Progenitor cell of endocrine pancreas (in vitro differentiated cells): ENCODE measurements at places on chromosomes 1 and 21. TPM values are rescaled to one million over a fixed set of nuclear protein-coding genes. Genes with fewer than 3 reads are reported as not detected.

GRCh38 chr1:202852163-202852904 lies 36.6 kb downstream of the RABIF start:
- H3K27ac ChIP-seq: no peak overlapping the region
- peaks cover 17% of the 10 kb centered on the region for H3K36me3 ChIP-seq
- no peak for DNase-seq
- H3K4me3 ChIP-seq: no peak overlapping the region
- no peaks in the 10 kb centered on the region for H3K27me3 ChIP-seq

- H3K4me3 ChIP-seq: no peak overlapping the region
- H3K36me3 ChIP-seq: no peaks in the 10 kb centered on the region
- H3K27ac ChIP-seq: no peak overlapping the region
- peaks cover 11% of the 10 kb centered on the region for H3K4me1 ChIP-seq
Measured at GRCh38 chr1:247493106-247493505, 35.2 kb upstream of the OR2B11 start.

- H3K36me3 ChIP-seq: no peaks in the 10 kb centered on the region
- H3K27ac ChIP-seq: no peak overlapping the region
- DNase-seq: no peak
- H3K4me3 ChIP-seq: no peak overlapping the region
- H3K4me1 ChIP-seq: no peaks in the 10 kb centered on the region
- peaks cover 30% of the 10 kb centered on the region for H3K27me3 ChIP-seq
Measured at GRCh38 chr1:181630838-181631237, 147.5 kb downstream of the CACNA1E start.

GRCh38 chr1:43753422-43753821 lies 46.1 kb downstream of the ST3GAL3 start:
- H3K36me3 ChIP-seq: peaks cover 1% of the 10 kb centered on the region
- H3K27ac ChIP-seq: no peak overlapping the region
- H3K27me3 ChIP-seq: no peaks in the 10 kb centered on the region
- H3K4me1 ChIP-seq: peaks cover 8% of the 10 kb centered on the region

GRCh38 chr21:36553406-36553805 lies 73.5 kb upstream of the CLDN14 start:
- no peaks in the 10 kb centered on the region for H3K4me1 ChIP-seq
- DNase-seq: no peak
- H3K27me3 ChIP-seq: peaks cover 26% of the 10 kb centered on the region
- no peak overlapping the region for H3K4me3 ChIP-seq

GRCh38 chr1:99062192-99062591 lies 57.5 kb upstream of the PLPPR5 start:
- no peak overlapping the region for H3K4me3 ChIP-seq
- no peak overlapping the region for H3K27ac ChIP-seq
- H3K4me1 ChIP-seq: no peaks in the 10 kb centered on the region
- H3K36me3 ChIP-seq: no peaks in the 10 kb centered on the region
- DNase-seq: no peak

GRCh38 chr1:183194527-183195141 lies 8.6 kb downstream of the LAMC2 start:
- no peaks in the 10 kb centered on the region for H3K36me3 ChIP-seq
- H3K4me3 ChIP-seq: no peak overlapping the region
- H3K27me3 ChIP-seq: peaks cover 14% of the 10 kb centered on the region
- H3K4me1 ChIP-seq: no peaks in the 10 kb centered on the region

- H3K27ac ChIP-seq: no peak overlapping the region
- H3K4me1 ChIP-seq: peaks cover 2% of the 10 kb centered on the region
- no peak overlapping the region for H3K4me3 ChIP-seq
- H3K36me3 ChIP-seq: no peaks in the 10 kb centered on the region
- peaks cover 3% of the 10 kb centered on the region for H3K27me3 ChIP-seq
Measured at GRCh38 chr1:160830321-160831153, 32.1 kb downstream of the CD244 start.

DNA sequence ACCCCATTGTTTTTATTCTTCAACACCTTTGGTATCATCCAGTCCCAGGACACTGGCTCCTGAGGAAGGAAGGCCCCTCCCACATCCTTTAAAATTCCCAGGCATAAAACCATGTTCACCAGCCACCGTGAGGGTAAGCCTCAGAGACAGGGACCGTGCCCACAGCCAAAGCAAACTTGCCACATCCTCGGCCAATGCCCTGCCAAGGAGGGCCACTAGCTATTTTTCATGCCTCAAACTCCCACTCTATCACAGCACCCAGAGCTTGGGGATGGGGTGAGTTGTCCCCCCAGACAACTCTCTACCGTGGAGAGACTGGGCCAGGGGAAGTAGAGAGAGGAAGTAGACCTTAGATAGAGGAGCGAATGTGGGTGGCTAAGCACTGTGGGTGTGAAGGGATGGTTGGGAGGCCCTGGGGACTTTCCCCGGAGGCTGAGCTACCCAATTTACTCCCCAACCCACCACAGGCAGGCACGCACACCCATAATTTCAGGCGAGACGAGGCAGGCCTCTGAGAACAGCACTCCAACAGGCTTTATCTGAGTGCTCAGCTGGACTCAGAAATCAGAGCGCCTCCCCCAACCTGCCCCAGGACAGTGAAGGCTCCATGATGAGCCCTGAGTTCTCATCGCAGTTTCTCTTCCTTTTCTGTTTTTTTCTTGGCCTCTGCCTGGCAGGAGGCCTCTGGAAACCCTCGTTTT lies 15.9 kb upstream of the BTG2 start:
- H3K27ac ChIP-seq: peak overlapping the region; percentile 99
- H3K27me3 ChIP-seq: no peaks in the 10 kb centered on the region
- no peak for DNase-seq
- peaks cover 69% of the 10 kb centered on the region for H3K4me1 ChIP-seq
- peak overlapping the region; percentile 2 for H3K4me3 ChIP-seq
- no peaks in the 10 kb centered on the region for H3K36me3 ChIP-seq

DNA sequence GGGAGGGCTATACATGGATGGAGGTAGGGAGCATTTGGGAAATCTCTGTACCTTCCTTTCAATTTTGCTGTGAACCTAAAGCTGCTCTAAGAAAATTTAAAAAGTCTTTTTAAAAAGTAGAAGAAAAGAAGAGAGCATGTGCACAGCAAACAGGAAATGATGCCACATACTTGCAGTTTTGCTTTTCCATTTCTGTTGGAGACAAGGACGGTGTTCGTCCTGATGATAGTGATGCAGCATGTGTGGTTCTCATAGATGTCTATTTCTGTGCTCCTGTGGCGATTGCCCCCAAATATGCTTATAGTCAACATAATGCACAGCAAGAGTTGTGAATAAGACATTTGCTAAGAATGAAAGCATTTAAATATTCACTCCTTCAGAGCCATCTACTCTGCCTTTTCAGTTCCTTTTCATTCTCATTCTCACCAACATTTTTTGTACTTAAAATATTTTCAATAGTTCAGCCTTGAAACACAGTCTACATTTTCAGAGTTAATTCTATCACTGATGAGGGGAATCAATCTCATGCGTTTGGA lies 66.6 kb downstream of the LRRC8C start:
- peaks cover 13% of the 10 kb centered on the region for H3K4me1 ChIP-seq
- H3K4me3 ChIP-seq: no peak overlapping the region

DNA sequence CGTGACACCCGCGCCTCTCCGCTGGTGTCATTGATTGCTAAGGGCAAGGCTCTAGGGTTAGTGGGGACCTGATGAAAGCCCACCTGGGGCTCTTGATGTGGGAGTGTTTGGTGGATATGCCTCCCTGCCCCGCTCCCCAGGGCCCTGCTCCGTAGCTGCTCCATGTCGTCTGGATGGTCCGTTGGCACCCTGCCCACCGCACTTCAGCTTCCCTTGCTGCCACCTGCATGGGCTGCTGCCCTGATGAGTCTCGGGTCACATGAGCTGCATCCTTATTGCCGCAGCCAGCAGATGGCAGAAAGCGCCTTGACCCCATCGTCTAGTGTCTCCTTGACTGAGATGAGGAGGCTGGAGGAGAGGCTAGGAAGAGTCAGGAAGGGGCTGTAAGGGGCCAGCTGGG lies 439.4 kb downstream of the CAMTA1 start:
- no peak for DNase-seq
- H3K36me3 ChIP-seq: no peaks in the 10 kb centered on the region
- H3K27ac ChIP-seq: no peak overlapping the region
- no peaks in the 10 kb centered on the region for H3K4me1 ChIP-seq

DNA sequence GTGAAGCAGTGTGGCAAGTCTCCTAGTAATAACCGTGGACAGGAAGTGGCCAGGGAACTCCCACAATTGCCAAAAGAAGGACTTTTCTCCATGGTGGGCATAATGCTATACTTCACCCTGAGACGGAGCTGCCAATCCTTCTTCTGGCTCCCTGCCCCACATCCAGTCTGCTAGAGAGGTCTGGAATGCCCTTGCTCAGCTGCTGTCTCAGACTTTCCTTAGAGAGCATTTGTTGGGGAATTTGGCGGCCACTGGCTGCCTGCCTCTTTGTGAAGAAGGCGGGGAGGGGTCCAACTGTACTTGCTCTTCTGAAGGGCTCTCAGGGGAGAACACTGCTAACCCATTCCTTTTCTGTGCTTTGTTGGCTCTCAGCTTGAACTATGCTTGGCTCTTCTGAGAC lies 123.7 kb upstream of the EDN2 start:
- no peaks in the 10 kb centered on the region for H3K36me3 ChIP-seq
- no peak for DNase-seq
- no peak overlapping the region for H3K4me3 ChIP-seq
- no peak overlapping the region for H3K27ac ChIP-seq

DNA sequence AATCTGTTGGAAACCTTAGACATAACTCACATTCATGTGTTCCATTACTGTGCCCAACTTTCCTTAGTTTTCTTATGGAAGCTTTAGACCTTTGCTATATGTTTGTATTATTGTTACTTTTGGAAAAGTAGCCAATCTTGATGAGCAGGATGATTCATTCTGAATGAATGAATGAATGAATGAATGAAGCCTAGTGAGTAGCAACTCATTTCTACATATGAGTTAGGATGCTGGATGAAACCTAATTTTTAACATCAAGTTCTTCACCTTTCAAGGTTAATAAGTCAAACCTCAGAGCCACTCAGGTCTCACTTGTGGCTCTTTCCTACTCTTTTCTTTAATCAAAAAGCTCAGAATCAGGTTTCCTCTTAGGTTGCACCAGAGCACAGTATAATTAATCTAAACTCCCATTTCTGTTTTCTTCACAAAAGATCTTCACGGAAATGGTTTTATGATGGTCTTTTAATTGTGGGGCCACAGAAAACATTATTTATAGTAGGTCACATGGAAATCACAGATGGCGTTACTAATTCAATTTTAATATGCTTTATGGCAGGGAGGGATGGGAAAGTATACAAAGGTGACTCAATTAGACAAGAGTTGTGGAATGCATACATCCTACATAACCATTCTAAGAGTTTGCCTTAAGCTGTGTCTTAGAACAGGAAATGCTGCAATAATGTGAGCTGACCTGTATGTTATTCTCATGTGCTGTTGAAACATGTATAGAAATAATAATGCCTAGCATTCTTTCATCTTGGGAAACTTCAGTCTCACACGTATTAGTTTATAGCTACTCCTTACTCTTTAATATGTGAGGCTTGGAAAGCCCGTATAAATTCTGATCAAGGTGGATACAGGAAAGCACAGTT lies 4.5 kb upstream of the DDX59 start:
- no peak overlapping the region for H3K4me3 ChIP-seq
- H3K4me1 ChIP-seq: peaks cover 15% of the 10 kb centered on the region
- no peak overlapping the region for H3K27ac ChIP-seq
- DNase-seq: no peak
- H3K27me3 ChIP-seq: no peaks in the 10 kb centered on the region
- H3K36me3 ChIP-seq: no peaks in the 10 kb centered on the region

GRCh38 chr1:203044546-203045250 lies 18.4 kb downstream of the PPFIA4 start:
- H3K4me3 ChIP-seq: no peak overlapping the region
- H3K27me3 ChIP-seq: peaks cover 56% of the 10 kb centered on the region
- peak overlapping the region; percentile 30 for H3K27ac ChIP-seq
- H3K4me1 ChIP-seq: no peaks in the 10 kb centered on the region
- H3K36me3 ChIP-seq: no peaks in the 10 kb centered on the region
- DNase-seq: no peak

DNA sequence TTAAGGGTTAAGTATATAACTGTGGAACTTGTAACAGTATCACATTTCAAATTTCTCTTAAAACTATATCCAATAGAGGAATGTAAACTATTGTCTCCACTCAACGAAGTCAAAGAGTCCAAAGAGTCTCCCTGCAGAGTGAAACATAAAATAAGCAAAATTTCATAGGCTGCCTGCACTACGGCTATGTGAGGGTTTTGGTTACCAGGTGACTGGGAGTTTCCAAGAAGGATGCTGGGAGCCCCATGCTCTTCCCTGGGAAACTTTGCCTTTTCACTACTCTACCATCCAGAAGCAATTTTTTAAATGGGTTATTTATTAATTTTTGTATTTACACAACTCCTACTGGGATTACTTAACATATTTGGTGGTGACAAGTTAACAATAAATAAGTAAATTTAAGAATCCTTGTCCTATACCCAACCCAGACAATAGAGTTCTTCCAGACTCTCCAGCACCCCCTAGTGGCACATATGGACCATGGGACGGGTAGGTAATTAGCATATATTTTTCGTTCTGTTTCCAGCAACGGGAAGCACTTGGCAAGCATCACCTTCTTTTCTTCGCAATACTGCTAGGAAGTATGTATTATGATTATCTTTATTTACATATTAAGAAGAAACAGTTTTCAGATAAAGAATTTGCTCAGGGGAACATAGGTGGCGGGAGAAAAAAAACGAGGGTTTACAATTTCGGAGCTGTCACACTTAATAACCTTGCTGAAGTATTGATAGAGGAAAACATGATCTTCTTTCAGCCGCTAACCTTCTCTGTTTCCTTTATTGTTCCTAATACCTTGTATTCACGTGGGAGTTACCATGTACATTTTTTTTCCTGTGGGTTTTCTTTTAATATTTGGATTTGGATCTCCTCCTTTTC lies 3.5 kb downstream of the FMO2 start:
- no peak overlapping the region for H3K4me3 ChIP-seq
- H3K27ac ChIP-seq: no peak overlapping the region
- no peak for DNase-seq
- no peaks in the 10 kb centered on the region for H3K36me3 ChIP-seq
- H3K27me3 ChIP-seq: no peaks in the 10 kb centered on the region
- H3K4me1 ChIP-seq: peaks cover 18% of the 10 kb centered on the region

GRCh38 chr21:46425041-46425440 lies 33.6 kb upstream of the DIP2A start:
- no peak overlapping the region for H3K4me3 ChIP-seq
- DNase-seq: no peak
- H3K27me3 ChIP-seq: no peaks in the 10 kb centered on the region
- peaks cover 5% of the 10 kb centered on the region for H3K36me3 ChIP-seq
- no peaks in the 10 kb centered on the region for H3K4me1 ChIP-seq
- peak overlapping the region; percentile 83 for H3K27ac ChIP-seq

GRCh38 chr1:2290171-2290578 lies 62.1 kb downstream of the SKI start:
- no peaks in the 10 kb centered on the region for H3K27me3 ChIP-seq
- no peak overlapping the region for H3K4me3 ChIP-seq
- no peaks in the 10 kb centered on the region for H3K36me3 ChIP-seq
- DNase-seq: no peak
- no peaks in the 10 kb centered on the region for H3K4me1 ChIP-seq

- H3K4me1 ChIP-seq: no peaks in the 10 kb centered on the region
- no peak for DNase-seq
- H3K27me3 ChIP-seq: no peaks in the 10 kb centered on the region
Measured at GRCh38 chr1:152415454-152416227, 1.6 kb upstream of the CRNN start.

- DNase-seq: no peak
- H3K27ac ChIP-seq: no peak overlapping the region
- no peaks in the 10 kb centered on the region for H3K4me1 ChIP-seq
- H3K36me3 ChIP-seq: no peaks in the 10 kb centered on the region
- peaks cover 13% of the 10 kb centered on the region for H3K27me3 ChIP-seq
- no peak overlapping the region for H3K4me3 ChIP-seq
Measured at GRCh38 chr1:4595341-4596225, 58.8 kb upstream of the AJAP1 start.

Gene LYPLA2
- 109 and 115 TPM in 2 replicates for total RNA-seq

Gene PDE4DIP
- total RNA-seq: 26.8 and 30.3 TPM in 2 replicates

Gene SIPA1L2
- 37.6 and 41.0 TPM in 2 replicates for total RNA-seq

Gene MEGF6
- total RNA-seq: 79.2 and 83.8 TPM in 2 replicates

Gene ITLN1
- 0.33 TPM in 1 of 2 replicates, not detected in the other for total RNA-seq

Gene PLA2G5
- not detected in 2 replicates for total RNA-seq
